CD4-positive, alpha-beta T cell (primary cell): ENCODE measurements at places on chromosomes 11 and 22. TPM values are rescaled to one million over a fixed set of nuclear protein-coding genes. Genes with fewer than 3 reads are reported as not detected.

DNA sequence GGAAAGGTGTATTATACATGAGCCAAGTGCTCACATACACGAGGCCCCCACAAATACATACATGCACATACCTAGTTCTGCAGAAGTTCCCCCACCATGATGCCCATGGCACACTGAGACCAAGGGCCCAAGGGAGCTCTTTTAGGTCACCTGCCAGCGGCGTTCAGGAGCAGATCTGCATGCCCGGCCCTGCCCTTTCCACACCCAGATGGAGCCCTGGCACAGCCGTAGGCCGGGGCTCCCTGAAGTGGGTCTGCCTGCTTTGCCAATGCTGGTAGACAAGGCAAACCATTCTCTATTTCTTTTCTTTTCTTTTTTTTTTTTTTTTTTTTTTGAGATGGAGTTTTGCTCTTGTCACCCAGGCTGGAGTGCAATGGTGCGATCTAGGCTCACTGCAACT lies 21.5 kb downstream of the NFAM1 start:
- no peaks in the 10 kb centered on the region for H3K4me1 ChIP-seq
- no peaks in the 10 kb centered on the region for H3K36me3 ChIP-seq
- H3K4me3 ChIP-seq = no peak overlapping the region
- no peak for DNase-seq
- no peak overlapping the region for H3K27ac ChIP-seq
- H3K27me3 ChIP-seq = no peaks in the 10 kb centered on the region

GRCh38 chr11:11864332-11864731 lies 22.6 kb downstream of the USP47 start:
- DNase-seq = no peak
- H3K27me3 ChIP-seq = no peaks in the 10 kb centered on the region
- no peak overlapping the region for H3K27ac ChIP-seq
- no peak overlapping the region for H3K4me3 ChIP-seq

DNA sequence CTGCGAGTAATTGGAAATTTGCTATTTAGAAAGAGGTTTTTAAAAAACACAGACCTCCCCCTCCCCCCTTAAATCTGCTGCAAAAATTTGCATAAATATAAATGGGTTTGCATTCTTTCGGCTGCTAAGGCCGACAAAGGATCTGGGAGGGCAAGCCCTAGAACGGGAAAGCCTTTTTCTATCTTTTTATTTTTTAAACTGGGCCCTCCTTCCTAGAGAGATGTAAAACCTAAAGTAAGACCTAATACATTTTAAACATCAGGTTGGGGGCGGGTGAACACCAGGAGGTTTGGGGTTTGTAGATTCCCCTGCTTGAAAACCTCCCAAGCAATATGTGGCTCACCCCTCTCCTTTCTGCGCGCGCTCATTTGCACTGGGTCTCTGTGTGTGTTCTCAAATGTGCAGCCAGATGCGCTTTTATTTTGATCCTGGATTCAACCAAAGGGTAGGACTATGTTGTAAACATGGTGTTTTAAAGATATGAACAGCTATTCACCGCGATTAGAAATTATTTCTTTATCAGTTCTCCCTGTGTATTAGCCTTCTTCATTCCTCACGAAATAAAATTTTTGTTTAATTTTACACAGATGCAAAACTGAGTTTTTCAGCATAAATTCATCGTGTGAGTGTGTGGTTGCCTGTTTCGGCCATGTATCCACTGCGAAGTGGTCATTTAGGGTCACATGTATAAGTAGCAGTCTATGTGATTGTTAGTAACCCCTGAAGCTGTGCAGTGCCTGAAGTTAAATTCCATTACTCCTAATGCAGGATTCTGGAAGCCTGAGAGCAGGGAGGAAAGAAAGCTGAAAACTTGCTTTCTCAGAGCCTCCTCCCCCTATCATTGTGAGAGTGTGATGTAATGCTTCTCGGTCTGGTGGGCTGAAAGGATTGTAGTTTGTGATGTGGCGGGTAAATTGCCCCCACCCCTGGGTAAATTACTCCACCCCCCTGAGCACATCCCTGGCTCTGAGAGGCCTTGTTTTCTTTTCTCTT lies 988 bp downstream of the TNRC6B start:
- peaks cover 56% of the 10 kb centered on the region for H3K4me1 ChIP-seq
- H3K27me3 ChIP-seq = no peaks in the 10 kb centered on the region
- H3K36me3 ChIP-seq = no peaks in the 10 kb centered on the region
- H3K4me3 ChIP-seq = peak overlapping the region; percentile 74

DNA sequence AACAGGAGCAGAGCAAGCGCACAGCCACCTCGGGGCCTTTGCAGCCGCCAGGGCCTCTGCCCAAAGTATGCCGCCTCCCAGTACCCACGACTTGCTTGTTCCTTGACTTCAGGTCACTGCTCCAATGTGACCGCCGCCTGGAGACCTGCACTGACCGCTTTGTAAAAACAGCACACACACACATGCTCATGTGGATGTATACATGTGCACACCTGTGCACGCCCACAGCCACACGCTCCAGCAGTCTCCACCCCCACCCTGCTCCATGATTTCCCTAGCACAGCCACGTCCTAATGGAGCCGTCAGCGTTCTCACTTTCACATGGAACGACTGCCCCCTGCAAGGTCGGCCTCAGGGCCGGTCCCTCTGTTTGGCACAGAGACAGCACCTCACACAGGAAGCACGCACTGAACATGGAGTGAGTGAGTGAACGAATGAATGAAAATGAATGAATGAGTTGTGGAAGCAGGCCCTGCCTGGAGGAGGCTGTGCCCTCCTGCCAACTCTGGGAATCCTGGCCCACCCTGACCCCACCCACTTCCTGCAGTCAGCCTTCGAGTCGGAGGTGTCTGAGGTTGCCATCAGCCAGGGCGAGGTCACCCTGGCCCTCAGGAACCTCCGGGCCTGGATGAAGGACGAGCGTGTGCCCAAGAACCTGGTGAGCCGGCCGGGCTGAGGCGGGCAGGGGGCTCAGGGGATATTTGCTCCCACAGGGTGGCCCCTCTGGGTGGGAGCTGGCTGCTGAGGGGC lies 8.0 kb downstream of the ALDH3B1 start:
- H3K27ac ChIP-seq = no peak overlapping the region
- no peak for DNase-seq
- H3K4me1 ChIP-seq = no peaks in the 10 kb centered on the region
- H3K27me3 ChIP-seq = no peaks in the 10 kb centered on the region

DNA sequence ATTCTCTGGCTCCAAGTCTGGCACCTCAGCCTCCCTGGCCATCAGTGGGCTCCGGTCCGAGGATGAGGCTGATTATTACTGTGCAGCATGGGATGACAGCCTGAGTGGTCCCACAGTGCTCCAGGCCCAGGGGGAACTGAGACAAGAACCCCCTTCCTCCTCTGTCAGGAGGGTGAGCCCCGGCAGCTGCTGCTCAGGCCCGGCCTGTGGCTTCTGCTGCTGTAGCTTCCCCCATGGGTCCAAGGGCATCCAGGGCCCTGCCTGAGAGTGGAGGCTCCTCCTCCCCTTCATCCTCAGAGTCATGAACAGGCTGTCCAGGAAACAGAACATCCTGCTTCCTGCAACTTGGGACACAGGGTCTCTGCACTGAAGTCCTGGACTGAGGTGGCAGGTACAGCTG lies 113.6 kb downstream of the VPREB1 start:
- peaks cover 10% of the 10 kb centered on the region for H3K27me3 ChIP-seq
- H3K27ac ChIP-seq = no peak overlapping the region
- no peak overlapping the region for H3K4me3 ChIP-seq
- peaks cover 6% of the 10 kb centered on the region for H3K4me1 ChIP-seq
- DNase-seq = no peak

DNA sequence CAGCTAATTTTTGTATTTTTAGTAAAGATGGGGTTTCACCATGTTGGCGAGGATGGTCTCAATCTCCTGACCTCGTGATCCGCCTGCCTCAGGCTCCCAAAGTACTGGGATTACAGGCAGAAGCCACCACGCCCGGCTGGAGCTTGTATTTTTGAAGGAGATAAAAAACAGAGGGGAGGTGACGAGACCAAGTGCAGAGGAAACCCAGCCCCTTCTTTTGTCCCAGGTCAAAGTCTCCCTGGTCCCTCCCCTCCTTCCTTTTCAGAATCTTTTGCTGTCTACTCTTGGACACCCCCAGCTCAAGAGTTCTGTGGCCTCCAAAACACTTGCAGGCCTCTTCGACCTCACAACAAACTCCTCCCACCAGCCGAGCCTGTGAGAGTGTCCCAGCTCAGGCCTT lies 12.2 kb upstream of the TMEM184B start:
- no peaks in the 10 kb centered on the region for H3K27me3 ChIP-seq
- H3K36me3 ChIP-seq = no peaks in the 10 kb centered on the region
- H3K4me3 ChIP-seq = no peak overlapping the region
- no peaks in the 10 kb centered on the region for H3K4me1 ChIP-seq
- H3K27ac ChIP-seq = no peak overlapping the region
- DNase-seq = no peak

The RCN1 gene
- 9.1 TPM for total RNA-seq

The ANGPTL5 gene
- not detected for total RNA-seq

The ZNF214 gene
- total RNA-seq = not detected

The CDC45 gene
- total RNA-seq = 0.75 TPM
